Stimulated activated CD4-positive, alpha-beta T cell treated with anti-CD3 and anti-CD28 coated beads, Interleukin-4, amount 100 ng/mL, for 24 hours (primary cell): ENCODE measurements at places on chromosomes 16 and 17.

DNA sequence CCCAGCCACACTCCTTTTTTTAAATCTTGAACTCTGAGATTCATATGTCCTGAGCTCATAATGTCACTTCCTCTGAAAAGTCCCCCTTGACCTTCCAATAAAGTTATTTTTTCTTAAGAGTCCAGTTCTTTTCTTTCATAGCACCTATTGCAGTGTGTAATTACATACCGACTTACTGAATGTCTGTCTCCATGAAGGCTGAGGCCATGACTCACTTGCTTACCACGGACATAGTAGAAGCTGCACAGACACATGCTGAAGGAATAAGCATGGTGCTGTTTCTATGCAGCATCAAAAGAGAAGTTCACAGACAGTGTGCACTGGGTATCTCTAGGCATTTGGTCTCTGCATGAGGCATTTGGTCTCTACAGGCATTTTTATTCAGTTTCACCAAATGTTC lies 77.2 kb downstream of the C17orf67 start:
- DNase-seq, result no peak

DNA sequence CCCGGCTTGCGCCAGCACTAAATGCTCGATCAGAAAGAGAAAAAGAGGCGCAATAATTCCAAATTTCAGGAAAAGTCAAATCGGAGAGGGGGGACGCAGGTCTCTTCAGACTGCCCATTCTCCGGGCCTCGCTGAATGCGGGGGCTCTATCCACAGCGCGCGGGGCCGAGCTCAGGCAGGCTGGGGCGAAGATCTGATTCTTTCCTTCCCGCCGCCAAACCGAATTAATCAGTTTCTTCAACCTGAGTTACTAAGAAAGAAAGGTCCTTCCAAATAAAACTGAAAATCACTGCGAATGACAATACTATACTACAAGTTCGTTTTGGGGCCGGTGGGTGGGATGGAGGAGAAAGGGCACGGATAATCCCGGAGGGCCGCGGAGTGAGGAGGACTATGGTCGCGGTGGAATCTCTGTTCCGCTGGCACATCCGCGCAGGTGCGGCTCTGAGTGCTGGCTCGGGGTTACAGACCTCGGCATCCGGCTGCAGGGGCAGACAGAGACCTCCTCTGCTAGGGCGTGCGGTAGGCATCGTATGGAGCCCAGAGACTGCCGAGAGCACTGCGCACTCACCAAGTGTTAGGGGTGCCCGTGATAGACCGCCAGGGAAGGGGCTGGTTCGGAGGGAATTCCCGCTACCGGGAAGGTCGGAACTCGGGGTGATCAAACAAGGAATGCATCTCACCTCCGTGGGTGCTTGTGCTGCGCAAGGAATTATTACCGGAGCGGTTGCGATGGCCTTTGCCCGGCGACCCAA lies 4.0 kb upstream of the DLX4 start:
- no peak for DNase-seq

- DNase-seq, result no peak
Observed at GRCh38 chr17:63476459-63476853, 405 bp upstream of the ACE start.

DNA sequence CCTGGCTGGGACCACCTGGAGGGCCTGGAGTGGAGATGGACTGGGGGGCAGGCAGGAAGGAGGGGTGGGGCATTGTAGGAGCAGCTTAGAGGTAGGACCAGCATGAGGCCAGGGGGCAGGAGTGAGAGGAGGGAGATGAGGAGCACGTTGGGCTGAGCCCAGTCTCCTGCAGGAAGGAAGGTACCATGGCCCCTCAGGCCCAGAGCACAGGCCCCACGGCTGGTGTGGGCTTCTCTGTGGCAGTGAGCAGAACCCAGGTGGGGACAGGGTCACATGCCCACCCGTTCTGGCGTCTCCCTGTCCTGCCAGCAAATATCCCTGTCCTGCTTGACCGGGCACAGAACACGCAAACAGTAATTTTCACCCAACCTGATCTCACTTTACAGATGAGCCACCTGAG lies 141.8 kb downstream of the ENGASE start:
- no peak for DNase-seq

- DNase-seq, result no peak
Observed at GRCh38 chr16:57754354-57755060, 18.9 kb downstream of the KATNB1 start.

- DNase-seq, result no peak
Observed at GRCh38 chr16:17766012-17766411, 295.3 kb upstream of the XYLT1 start.

DNA sequence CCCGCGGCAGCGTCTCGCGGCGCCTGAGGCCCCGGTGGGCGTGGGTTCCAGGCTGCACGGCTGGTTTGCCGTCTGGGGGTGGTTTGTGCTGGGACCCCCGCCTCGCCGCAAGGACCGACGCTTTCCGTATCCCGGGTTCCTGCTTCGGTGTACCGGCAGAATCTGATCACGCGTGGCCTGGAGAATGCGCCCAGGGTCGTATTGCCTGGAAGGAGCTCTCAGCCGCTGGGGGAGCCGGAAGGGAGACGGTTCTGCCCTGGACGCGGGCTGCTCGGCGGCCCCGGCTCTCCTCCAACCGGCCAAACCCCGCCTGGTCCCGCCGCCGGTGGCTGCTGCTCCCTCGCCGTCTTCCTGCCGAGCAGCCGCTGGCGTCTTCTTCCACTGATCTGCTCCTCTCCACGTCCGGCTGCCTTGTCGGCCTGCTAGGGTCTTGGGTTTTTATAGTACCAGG lies 39.8 kb downstream of the ZNF778 start:
- no peak for DNase-seq

GRCh38 chr16:79797486-79797885 lies 196.9 kb upstream of the MAF start:
- DNase-seq, result no peak

DNA sequence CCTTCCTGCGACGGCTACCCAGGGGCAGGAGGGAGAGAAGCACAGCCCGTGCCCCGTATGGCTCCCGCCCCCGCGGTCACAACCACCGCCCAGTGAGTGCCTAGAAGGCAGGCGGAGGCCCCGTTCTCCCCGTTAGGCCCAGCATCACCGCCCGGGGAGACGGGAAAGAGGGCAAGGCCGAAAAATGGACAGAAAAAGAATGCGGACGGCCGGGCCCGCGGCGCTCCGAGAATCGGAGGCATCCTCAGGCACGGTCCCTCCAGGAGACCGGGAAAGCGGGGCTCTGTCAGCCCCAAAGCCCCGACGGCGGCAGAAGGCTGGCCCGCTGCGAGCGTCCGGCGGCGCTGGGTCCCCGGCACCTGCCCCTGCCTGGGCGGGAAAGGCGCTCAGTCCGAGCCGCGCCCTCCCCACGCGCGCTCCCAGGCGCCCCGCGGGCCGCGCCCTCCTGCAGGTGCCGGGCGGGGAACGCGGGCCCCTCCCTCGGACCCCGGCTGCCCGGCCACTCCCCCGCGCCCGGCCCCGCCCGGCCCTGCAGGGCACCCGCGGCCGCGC lies 407 bp downstream of the MCRIP1 start:
- DNase-seq, result peak; percentile 59

DNA sequence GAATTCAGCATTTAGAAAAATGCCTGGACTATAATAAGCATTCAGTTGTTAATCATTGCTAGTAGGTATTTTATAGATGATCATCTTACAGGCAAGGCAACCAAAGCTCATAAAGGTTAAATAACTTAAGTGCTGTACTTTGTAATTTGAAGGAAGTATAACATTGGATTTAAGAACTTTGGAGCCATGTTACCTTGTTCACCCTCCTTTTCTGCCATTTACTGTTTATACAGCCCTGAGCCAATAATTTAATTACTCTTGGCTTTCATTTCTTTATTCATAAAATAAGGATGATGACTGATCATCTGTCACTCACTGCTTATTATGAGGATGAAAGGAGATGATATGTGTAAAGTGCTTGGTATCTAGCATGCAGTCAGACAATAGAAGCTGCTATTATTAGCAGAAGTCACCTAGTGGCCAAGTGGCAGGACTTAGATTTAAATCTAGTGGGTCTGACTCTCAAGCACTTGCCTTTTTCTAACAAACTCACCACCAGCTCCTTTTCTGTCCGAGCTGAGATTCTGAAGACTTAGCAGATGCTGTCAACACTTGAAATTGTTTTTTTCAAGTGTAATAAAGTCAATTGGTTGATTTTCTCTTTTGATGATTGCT lies 18.3 kb upstream of the DDX52 start:
- no peak for DNase-seq

DNA sequence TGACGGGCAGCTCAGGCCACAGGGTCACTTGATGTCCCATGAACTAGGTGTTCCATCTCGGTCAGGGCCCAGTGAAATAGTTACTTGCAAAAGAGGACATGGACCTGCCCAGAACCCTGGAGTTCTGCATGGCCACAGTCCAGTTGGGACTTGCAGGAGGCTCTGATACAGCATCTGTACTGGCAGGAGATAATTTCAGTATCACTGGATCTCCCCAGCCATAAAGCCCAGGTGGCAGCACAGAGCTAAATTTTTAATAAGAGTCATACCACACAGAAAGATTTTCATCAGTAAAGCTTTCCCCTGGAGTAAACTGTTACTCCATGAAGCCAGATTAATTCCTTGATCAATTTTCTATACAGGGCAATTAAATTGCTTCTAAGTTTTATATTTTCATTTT lies 18.0 kb upstream of the SLC16A5 start:
- no peak for DNase-seq

- peak; percentile 28 for DNase-seq
Observed at GRCh38 chr17:6455321-6455705, 11.1 kb downstream of the PIMREG start.

GRCh38 chr16:86231996-86232350 lies 278.4 kb upstream of the FOXF1 start:
- no peak for DNase-seq

DNA sequence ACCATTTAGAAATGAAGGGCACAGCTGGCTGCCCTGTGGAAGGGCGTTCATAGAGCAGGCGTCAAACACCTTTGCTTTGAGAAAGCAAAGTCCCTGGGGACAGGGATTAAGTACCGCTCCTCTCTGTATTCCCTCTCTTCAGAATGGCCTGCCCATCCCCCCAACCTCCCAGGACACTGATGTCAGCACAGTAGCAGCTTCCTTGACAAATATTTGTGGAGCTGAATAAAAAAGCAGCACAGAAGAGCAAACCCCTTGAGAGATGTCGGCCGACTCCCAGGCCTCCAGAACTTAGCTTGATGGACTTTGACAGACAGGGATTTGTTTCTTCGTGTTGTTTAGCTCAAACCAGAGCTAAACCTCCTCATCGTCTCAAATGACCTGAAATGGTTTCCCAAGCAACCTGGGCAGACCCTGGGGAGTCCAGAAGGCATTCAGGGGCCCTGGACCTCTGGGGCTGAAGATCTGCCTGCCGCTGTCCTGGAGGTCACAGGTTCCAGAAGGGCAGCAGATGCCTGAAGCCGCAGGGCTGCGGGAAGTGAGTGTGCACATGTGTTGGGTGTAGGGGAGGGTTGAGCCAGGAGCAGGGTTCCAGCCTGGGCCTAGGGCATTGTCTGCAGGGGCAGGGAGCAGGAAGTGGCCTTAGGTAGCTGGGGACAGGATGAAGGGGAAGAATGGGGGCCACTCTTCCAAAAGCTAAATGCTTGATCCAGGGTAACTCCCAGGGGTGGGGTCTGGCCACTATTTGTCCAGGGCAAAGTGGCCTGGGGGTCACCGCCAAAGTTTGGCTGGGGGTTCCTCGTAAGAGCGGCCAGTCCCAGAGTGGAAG lies 42.3 kb upstream of the NKD1 start:
- no peak for DNase-seq

DNA sequence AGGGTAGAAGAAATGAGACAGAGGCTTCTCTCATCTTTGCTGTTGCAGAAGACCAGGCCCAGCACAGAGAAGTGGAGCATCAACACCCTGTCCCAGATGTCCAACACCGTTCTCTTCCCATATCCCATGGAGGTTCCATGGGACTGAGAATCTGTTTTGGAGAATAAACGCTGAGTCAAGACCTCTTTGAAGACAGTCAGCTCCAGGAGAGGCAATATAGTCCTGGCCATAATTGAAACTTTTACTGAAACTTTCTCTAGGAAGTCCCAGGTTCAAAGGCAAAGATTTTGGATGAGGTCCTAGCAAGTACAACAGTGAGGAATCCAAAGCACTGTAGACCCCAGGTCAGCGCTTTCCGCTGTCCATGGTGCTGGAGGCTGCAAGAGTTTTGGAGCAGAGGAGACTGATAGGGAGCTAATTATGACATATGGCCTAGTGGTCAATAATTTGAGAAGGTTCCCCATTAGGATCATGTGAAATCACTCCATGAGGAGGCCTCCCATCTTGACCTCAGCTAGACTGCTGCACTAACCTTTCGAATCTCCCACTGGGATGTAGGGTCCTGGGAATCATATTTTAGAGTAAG lies 36.0 kb downstream of the OSBPL7 start:
- no peak for DNase-seq

DNA sequence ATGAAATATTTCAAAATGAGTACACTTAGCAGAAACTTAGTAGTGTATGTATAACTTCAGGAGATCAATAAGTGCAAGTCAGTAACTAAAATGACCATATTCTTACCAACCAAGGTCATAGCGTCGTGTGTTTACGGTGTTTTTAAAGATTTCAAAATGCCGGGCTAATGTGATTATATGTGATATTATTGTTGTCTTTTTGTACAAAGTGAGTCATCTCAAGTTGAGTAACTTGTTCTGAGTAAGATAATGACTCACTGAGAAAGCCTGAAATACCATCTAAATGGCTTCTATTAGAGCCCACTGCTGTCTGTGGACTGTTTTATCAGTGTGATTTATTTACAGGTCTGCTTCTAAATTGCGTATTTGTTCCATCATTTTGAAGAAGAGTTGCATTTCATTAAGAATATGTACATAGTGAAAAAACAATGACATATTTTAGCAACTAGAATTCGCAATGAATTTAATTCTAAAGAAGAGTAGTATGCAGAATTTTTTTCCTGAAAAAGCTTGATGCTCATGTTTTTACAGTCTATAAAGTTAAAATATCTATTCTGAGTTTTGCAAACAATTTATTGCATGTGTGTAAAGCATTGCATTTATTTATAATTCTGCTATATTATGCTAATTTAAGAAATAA lies 12.7 kb downstream of the KRT12 start:
- no peak for DNase-seq

DNA sequence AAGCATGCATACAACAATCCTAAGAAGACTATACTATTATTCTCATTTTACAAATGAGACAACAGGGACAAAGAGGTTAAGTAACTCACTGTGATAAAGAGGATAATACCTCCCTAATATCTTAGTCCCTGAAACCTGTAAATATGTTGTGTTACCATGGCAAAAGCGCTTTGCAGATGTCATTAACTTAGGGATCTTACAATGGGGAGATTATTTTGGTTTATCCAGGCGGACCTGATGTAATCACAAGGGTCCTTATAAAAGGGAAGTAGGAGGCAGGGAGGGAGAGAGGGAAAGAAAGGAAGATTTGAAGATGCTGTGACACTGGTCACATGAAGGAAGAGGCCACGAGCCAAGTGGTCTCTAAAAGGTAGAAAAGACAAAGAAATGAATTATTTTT lies 164.7 kb downstream of the CNTNAP4 start:
- no peak for DNase-seq

DNA sequence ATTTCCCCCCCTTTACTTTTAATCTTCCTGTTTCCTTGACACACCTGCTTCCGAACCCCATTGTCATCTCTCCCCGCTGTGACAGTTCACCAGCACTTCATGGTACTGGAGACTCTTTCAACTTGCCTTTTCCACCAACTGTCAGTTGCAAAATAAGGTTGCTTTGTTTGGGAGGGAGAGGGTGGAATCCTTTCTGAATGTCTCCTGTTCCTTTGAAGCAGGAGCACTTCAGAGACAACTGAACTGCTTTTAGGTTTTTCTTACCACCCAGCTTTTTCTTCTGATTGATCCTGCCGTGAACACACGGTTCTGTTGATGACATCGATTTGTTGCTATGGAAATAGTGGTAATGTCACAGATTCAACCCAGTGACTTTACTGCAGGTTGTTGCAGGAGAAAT lies 42.0 kb downstream of the RPA1 start:
- peak; percentile 20 for DNase-seq

GRCh38 chr17:6510321-6510977 lies 45.9 kb downstream of the PITPNM3 start:
- no peak for DNase-seq
